ENCODE measurements at places on chromosomes 3 and 15.
A peak's percentile ranks its signal among the peaks of the same experiment; 100 is the strongest.

GRCh38 chr3:124397088-124397487 is 333.2 kb upstream of the UMPS start:
- DNase-seq, result no peak

GRCh38 chr3:13020159-13020750 is 53.0 kb downstream of the IQSEC1 start:
- no peak for DNase-seq

DNA sequence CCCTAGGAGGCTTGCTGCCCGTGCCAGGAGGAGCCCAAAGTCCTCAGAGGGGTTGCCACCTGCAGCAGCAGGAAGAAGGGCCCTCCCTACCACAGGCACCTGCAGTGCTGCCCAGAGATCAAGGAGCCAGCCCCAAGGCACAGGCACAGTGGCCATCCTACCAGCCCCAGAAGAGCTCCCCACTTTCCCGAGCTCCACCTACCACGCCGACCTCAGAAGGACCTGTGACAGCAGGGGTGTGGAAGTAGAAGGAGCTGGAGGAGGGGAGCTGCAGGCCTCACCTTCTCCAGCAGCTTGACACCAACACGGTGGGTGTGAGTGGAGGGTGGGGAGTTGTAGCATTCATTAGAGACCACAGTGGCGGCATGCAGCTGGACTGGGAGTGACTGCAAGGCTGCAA is 485.8 kb downstream of the GABRG3 start:
- no peak for DNase-seq

GRCh38 chr15:71790081-71790480 is 20.3 kb upstream of the NR2E3 start:
- DNase-seq, result peak; percentile 77

- DNase-seq, result no peak
These were observed 29.8 kb downstream of the IRAK2 start for GRCh38 chr3:10194328-10195071.

DNA sequence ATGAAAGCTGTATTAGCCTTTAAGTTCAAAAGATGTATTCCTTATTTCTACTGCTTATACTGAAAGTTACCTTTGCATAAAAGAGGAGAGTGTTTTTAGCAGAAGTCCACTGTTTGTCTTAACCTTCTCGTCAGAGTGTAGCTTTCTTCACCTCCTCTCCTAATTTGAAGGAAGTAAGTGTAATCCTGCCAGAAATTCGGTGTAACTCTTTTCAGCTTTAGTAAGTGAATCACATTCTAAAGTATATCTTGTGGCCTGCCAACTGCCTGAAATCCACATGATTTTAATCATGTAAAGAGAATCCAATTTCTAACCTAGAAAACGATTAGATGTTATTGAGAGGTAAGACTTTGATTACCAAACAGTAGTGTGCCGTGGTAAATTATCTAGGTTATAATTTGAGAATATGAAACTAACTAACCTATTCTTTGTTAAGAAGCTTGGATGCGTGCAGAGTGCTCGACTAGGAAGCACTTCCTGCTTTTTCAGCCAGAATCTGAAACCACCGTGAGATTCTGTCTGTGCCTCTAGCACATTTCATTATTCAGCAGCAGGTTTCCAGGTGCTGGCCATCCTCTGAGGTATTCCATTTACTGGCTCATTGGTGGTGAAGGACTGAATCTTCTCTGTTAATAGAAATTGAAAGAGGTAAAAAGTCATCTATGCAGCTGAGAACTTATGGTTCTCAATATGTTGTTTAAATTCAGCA is 7.5 kb downstream of the GYG1 start:
- DNase-seq, result no peak

- no peak for DNase-seq
These were observed 74.6 kb downstream of the ARHGEF26 start for GRCh38 chr3:154195620-154196356.

DNA sequence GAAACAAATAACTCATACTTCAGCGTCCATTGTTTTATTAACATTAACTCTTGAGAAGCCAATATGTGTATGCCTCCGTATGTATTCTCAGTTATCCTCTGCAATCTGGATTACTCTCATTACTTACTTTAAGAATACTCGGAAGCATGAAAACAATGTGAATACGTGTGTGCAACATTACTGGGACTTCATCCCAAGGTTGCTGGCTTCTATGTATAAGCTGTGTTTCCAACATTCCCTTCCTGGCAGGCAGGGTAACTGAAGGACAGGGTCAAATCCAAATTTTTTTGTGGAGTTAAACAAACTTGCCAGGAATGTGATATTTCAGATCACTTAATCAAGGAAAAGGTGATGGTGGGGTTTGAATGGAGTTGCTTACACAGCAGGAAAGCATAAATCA is 34.5 kb upstream of the NR1I2 start:
- no peak for DNase-seq

DNA sequence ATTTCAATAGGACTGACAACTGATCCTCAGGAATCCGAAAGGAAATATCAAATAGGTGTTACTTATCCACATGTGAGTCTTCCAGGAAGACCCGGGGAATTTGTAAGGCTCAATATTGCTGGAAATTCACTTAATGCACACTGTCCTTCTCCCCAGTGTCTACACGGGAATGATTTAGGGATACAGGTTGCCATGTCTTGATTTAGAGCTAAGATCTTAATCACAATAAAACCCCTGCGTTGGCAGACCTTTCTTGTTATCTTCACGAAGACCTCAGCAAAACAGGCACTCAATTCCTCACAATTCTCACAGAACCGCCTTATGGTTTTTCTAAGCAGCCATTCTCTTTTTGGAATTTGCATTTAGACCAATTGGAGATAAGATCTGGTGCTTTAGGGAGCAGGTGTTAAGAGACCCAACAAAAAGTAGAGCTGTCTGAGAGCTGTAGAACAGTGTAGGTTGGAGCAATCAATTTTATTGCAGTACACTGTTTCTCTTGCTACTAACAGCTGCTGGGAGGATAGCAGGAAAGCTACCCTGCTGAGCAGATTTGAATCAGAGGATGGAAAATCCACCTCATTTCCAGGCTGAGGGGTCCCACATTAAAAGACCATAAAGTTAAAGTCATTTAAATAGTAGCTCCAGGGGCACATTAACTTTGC is 925.7 kb downstream of the EPHA3 start:
- DNase-seq, result no peak

All from EL (cell line).